ENCODE measurements at places on chromosomes 1 and 21.

DNA sequence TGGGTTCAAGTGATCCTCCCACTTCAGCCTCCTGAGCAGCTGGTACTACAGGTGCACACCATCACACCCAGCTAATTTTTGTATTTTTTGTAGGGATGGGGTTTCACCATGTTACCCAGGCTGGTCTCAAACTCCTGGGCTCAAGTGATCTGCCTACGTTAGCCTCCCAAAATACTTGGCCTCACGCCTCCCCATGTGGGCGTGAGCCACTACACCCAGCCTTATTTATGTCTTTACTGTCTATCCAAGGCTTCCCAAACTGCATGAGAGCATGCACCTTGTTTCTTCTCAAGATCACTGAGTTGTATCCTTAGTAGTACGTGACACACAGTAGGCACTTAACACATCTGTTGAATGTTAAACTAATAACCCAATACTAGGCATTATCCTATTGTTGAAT, 14.2 kb downstream of the WASF2 start:
- no peak for DNase-seq

- DNase-seq: no peak
These were observed 71.5 kb downstream of the NR5A2 start for GRCh38 chr1:200099040-200099439.

DNA sequence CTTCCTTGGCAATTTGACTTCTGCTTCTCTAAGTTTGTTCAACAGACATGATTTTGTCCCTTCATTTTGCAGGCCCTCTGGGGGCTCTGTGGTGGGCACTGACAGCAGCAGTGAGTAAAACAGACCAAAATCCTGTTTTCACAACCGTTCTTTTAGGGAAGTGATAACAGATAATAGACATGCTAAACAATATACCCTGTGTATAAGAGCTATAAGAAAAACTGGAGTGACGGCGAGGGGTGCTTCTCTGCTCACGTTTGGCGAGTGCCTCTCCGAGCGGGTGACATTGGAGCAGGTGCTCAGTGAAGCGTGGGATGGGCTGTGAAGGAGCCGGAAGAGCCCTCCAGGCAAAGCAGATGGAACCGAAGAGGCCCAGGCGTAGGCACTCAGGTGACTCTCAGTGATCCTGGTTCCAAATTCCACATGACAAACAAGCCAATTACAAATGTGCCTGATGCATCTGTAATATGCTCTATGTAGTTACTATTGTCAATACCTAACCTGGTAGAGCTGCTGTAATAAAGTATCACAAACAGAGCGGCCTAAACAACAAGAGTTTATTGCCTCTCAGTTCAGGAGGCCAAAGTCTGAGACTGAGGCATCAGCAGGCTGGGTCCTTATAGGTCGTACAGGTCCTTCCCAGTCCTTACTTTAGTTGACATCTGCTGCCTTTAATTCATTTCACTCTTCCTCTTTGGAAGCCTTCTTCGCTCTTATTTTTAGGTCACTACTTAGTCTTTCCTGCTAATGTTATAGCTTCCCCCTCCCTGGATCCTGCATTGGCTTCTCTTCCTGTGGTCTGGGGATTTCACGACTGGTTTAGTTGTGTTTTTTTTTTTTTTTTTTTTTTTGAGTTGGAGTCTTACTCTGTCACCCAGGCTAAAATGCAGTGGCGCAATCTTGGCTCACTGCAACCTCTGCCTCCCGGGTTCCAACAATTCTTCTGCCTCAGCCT, 20.1 kb downstream of the OR2B11 start:
- DNase-seq: no peak

GRCh38 chr21:36542312-36543101, 62.6 kb upstream of the CLDN14 start:
- DNase-seq: no peak

DNA sequence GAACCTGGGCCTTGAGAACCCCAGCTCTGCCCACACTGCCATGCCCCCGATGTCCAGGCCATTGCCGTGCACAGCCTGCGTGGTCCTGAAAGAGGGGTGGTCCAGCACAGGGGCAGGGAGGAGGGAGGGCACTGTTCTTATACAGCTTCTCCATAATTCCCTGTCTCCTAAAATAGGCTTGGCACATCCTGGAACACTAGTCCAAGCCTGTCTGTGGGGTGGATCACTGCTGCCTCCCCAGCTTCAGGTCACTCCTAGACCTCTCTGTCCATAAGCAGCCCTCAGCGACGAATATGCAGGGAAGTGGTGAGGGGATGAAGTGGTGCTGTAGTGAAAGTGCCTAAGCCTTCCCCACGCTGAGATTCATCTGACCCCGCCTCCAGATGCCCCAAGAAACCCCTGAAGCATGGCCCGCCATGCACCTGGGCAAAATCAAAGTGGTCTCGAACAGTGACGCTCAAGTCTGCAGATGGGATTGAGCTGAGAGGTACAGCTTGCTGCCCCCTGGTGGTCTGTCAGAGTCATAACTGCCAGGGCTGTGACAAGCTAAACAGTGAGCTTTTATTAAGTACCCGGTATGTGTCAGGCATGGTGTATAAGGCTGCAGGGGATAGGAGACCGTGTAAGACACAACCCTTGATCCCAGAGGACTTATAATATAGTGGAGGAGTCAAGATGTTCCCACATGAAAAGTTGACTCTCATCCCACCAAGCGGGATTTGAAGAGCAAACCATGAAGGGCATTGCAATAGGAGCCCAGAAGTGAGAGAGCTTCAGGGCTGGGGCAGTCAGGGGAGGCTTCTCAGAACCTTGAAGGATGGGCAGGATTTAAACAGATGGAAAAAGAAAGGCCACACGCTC, 66.6 kb downstream of the FAM163A start:
- DNase-seq: peak; percentile 23

DNA sequence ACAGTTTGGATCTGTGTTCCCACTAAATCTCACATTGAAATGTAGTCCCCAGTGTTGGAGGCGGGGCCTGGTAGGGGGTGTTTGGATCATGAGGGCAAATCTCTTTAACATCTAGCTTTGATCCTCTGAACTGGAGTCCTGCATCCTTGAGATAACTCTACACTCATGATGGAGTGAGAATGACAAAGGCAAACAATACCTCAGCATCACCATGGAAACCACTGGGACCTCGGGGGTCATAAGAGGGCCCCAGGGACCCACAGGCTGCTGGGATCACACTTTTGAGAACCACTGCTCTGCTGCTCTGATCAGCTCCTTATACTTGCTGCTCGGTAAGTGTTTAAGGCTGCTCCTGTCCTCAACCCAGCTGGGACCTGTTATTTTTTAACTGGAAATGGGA, 13.4 kb upstream of the OBSCN start:
- DNase-seq: no peak

GRCh38 chr1:201450721-201451291, 18.2 kb downstream of the PHLDA3 start:
- peak; percentile 93 for DNase-seq

DNA sequence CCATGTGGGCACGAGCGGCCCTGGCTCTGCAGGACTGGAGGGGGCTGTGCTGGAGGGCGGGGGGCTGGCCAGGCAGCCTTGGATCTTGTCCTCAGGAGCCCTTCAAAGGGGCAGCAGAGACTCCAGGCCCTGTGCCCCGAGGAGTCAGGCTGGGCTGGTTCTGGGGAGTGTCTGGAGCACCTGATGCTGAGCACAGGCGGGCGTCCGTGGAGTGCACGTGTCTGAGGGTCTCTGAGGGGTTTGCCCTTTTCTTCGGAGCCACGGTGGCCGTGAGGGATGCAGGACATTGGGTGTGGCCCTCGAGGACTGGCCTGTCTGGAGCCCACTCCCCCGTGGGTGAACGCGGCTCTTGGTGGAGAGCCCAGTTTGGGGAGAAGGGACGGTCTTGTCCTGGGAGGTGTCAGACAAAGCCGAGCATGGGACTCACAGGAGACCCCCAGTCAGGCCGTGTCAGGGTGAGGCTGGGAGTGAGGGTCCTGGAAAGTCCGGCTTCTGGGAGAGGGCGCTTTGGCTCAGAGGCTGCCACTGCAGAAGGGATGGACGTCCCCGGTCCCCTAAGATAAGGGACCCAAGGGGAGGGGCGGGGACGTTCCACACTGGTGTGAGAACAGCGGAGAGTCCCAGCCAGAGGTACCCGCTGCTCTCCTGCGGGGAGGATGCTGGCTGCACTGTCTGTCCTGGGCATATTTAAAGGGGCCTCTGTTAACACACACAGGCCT, 60.8 kb downstream of the COL18A1 start:
- DNase-seq: no peak

DNA sequence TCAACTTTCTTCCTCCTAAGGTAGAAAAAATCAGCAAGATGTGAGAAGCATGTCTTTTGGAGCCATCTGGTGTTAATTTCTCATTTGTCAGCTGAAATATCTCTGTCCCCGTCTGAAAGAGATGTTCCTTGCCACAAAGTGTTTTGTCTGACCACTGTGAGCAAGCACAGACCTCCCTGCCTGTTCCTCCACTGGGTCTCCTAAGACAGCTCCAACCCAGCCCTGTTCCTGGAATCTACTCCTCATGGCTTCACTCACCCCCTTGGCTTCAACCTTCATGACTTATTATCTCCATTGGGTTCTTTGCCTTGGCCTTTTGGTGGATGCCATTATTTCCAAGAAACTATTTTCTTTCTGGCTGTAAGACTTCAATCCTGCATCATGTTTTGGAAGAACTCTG, 65.7 kb upstream of the CACHD1 start:
- no peak for DNase-seq

DNA sequence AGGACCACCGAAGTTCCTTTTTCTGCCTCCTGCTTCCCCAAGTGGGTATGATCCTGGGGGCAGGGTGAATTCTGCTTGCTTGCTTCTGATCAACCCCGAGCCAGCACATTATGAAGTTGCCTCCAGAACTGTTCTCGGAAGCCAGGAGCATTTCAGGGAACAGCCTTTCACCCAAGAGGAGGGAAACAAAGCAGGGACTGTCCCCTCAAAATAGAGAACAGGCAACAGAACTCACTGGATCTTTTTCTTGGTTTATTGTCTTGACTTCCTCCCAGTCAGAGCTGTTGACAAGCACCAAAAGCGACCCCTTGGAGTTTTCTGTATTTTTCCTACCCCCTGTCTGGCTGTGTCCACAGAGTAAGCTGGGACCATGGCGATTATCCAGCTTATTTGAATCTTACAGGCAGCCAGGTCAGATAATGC, 258.3 kb upstream of the SGIP1 start:
- DNase-seq: no peak

DNA sequence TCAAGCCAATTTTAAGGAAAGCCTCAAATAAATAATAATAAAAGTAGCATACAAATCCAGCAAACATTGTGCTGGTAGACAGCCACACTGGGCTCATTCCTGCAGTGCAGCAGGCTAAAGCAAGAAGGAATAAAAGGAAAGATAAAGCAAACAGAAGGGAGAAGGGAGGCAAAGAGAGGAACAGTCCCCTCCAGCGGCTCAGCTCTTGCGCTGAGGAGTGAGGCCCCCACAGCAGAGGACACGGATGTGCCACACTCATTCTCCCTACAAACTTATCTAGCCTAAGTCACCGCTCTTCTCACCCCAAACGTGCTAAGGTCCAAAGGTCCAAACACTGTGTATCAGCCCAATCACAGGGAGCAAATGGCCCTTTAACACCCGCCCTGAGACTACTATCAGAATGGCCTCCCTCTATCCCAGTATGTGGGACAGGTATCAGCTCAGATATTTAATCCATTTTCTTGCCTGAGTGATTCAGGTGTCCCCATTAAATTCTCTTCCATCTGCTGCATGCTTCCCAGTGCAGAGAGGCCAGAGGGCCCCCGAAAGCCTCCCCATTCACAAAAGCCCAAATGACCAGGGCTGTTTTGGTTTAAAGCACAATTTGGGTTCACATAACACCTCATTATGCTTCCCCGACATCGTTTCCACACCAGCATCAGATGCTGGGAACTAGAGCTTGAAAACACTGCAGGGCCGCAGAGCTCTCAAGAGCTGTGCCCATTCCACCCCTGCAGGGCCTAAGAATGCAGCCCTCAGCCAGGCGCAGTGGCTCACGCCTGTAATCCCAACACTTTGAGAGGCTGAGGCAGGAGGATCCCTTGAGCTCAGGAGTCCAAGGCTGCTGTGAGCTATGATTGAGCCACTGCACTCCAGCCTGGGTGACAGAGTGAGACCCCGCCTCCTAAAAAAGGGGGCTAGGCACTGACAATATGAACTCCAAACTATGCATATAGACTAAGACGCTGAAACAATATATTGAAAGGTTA, 17.8 kb downstream of the CAPZB start:
- DNase-seq: no peak

- no peak for DNase-seq
These were observed 5.2 kb upstream of the KISS1 start for GRCh38 chr1:204201348-204202040.

GRCh38 chr1:160401487-160401805, 1.1 kb downstream of the VANGL2 start:
- DNase-seq: no peak

- no peak for DNase-seq
These were observed 117.6 kb downstream of the KCNN3 start for GRCh38 chr1:154752273-154753030.

DNA sequence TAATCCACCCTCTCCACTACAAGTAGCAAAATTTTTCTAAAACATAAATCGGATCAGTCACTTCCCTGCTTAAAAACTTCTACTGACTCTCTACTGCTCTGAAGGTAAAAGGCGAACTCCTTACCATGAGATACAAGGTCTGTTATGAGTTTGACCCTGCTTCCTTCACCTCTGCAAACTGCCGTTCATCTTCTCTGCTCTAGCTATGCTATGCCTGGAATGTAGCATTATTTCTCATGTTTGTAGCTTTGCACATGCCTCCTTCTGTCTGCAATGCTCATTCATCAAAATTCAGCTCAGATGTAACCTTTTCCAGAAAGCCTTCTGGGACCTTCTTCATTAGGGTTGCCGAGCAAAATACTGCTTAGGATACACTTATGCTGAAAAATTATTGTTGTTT, 30.8 kb downstream of the RPL5 start:
- DNase-seq: no peak

- DNase-seq: no peak
These were observed 641 bp upstream of the CFAP107 start for GRCh38 chr1:12745126-12745991.

DNA sequence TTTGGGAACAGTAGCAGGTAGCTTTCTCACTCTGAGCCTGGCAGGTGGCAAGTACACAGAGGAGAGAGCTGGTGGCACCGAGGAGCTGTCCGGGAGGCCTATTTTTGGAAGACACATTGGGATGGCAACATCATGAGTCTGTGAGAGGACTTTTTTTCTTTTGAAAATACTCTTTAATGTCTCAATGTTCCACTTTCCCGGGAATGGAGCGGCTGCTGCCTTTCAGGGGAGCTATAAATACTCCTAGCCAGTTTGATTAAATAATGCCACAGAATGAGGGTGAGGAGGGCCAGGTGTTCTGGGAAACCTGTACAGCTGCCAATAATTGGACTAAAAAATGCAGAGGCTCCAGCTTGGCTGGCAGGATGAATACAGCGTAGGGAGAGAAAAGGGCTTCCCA, 93.3 kb upstream of the COG2 start:
- no peak for DNase-seq
